RWPE1 (cell line): ENCODE measurements at places on chromosomes 6 and 20.

GRCh38 chr20:24432046-24432442, 37.4 kb upstream of the SYNDIG1 start:
- DNase-seq: no peak

GRCh38 chr6:7899101-7899888, 11.3 kb downstream of the TXNDC5 start:
- DNase-seq: no peak

DNA sequence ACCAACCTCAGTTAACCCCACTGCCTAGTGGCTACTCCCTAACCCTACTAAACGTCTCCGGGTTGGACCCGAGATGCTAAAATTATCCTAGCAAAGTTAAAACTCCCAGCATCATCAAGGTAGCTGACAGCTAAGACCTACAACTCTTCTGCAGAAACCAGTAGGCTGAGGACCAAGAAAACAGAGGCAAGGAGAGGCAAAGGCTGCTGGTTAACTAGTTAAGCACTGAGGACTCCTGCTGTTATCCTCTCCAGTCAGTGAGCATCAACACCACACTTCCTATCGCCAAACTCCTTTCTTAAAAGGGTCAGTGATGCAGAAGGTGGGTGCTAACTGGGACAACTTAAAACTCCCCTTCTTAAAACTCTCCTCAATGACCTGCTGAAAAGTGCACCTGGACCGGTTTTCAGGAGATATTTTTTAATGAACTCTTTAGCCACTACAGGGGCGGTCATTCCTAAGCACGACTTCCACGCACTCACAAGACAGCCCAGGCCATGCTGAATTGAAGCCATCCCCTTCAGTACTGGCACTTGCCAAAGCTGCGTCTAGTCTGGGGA, 1.7 kb downstream of the TRERF1 start:
- DNase-seq: peak; percentile 5

DNA sequence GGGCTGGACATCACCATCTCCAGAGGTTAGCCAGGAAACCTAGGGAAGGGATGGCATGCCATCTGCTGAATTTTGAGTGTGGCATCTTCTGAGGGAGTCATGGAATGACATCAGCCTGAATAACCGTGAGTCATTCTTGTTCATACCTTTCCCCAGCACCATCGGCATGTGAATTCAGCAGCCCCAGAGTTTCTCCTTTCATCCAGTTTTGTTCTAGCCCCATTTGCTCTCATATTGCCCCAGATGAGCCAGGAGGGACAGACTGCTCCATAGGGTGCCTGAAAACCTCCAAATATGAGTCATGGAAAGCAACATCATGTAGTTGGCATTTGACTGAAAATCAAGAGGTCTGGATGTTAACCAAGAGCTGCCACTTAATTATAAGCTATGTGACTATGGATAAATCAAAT, 219.2 kb upstream of the SGK1 start:
- peak; percentile 94 for DNase-seq

- no peak for DNase-seq
Measured at GRCh38 chr6:128363020-128363813, 157.2 kb downstream of the PTPRK start.

- no peak for DNase-seq
Measured at GRCh38 chr20:14757728-14758127, 420.3 kb upstream of the FLRT3 start.

GRCh38 chr6:140462453-140463311, 1088.2 kb upstream of the CITED2 start:
- peak; percentile 83 for DNase-seq

DNA sequence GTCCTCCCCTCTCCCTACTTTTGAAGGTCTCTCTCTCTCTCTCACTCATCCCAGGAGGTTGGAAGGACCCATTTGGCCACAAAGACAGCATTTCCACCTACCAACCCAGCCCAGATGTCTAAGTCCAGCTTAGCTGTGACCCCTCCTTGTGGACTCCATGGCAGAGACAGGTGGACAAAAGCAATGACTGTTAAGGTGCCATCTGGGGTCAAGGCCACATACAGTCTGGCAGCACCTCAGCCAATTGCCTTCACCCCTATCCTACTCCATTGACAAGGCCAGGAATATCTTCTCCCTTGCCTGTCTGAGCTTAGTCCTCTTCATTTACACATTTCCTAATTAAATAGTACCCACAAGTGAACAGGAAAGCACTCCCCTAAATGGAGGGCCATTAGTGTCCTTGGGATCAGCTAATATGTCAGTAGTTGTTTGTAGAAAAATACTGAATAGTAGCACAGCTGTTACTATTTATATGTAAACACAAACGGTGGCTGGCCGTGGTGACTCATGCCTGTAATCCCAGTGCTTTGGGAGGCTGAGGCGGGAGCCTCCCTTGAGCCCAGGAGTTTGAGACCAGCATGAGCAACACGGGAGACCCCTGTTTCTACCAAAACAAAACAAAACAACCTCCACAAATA, 28.8 kb downstream of the GCM1 start:
- DNase-seq: peak; percentile 23

GRCh38 chr6:132789396-132789776, 9.1 kb downstream of the SLC18B1 start:
- no peak for DNase-seq

DNA sequence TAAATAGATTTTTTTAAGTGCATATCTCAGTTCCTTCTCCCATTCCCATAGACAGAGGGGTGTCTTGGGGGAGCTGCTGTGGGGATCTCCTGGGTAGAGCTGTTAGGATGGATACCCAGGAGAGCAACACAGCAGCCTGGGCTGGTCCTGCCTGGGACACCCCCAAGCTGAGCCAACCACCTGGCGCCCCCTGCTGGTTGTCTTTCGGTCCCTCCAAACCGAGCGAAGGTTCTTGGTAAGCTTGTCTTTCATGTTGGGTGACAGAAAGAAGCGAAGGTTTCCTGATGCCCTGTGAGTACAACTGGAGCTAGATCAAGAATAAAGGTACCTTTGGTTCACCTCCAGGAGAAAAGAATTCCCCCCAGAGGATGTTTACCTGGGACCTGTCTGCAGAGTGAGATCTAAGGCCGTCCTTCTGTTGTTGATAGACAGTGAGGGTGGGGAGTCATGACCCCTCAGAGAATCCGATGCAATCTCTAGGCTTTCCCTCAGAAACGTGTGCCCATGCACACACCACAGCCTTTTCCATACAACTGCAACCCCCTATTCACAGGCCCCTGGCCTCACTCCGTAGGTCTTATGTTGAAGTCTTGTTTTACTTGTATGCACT, 50.8 kb downstream of the SNX9 start:
- DNase-seq: peak; percentile 63

- no peak for DNase-seq
Measured at GRCh38 chr20:17012546-17013226, 214.2 kb upstream of the PCSK2 start.

- no peak for DNase-seq
Measured at GRCh38 chr6:158591134-158591809, 31.4 kb downstream of the TMEM181 start.

DNA sequence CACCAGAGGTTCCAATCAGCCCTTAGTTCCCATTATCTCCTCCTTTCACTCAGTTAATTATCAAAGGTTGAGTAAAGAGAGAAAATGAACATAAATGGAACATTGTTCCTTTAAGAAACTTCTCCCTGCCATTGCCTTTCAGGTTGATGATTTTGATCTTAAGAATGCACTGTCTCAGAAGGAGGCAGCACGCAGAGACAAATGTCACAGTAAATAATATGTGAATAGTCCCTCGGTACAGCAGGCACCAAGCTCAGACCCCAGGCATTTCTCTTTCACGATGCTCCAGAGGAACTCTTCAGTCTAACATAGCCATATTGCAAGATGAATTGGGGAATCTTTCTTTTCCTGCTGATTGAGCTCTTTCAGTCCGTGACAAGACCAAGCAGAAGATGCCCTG, 435.3 kb upstream of the SPTLC3 start:
- DNase-seq: no peak

DNA sequence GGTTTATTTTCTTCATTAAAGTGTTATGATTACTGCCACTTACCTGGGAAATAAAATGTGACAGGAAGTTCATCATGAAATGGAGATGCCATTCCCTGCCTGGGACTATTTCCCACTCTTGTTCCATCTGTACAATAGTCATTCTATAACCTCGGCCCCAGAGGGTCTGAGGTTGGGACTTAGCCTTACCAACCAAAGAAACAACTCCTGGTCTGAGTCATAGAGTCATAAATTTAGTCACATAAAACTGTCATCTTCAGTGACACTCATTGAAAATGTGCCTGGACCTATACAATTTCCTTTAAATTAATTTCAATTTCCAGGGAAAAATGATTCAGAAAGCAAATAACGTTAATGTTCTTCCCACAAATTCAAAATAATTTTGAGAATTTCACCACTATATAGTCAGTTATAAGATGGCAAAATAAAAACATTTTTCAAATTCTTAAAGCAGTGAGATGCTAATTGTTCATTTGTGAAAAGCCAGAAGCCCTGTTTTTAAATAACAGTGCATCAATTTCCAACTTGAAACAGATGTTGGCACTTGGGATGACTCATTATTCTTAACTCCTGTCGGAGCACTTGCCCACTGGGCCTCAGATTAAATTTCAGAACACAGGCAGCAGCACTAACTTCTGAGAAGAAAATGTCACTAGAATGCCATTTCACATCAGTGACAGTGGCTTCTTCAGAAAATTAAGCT, 201.2 kb upstream of the SMLR1 start:
- DNase-seq: peak; percentile 25

- DNase-seq: no peak
Measured at GRCh38 chr6:134005800-134006199, 46.6 kb downstream of the SLC2A12 start.

GRCh38 chr6:136073216-136073615, 176.9 kb downstream of the MTFR2 start:
- no peak for DNase-seq

DNA sequence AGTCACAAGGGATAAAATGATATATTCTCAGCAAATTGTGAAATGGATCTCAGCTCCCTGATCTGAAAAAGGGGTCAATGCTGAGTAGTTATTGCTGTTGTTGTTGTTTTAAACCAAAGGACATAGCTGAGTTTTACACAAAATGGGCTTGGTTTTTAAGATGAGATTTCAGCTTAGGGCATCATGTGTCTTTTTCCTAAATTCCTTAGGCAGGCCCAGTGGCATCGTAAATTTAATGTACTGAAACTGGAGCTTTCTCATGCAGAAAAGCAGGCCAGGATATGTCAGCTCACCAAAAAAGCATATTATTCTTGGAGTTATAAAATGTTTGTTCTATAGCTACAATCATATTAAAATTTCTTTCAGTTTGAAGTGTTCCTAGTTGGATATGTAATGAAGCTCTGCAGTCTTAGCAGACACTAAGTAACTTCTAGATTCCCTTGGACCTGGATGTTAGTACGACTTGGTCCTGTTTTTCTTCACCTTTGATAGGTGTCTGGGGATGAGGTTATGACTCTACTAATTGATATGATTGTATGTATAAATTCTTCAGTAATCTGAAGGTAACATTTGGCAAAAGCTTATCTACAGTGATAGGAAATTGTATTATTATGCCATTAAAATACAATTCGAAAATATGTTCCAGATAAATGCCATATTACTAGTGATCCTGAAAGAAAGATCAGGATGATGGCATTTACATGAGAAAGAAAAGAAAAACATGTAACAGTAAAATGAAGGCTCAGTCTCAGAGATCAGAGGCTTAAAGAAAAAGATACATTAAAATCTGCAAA, 663.3 kb downstream of the RFPL4B start:
- no peak for DNase-seq

GRCh38 chr20:21230686-21231085, 72.4 kb upstream of the XRN2 start:
- no peak for DNase-seq

GRCh38 chr6:2659882-2660281, 90.8 kb downstream of the MYLK4 start:
- DNase-seq: peak; percentile 54

- DNase-seq: peak; percentile 90
Measured at GRCh38 chr6:13302751-13303667, 25.3 kb downstream of the TBC1D7 start.

GRCh38 chr20:49028684-49029083, 17.4 kb upstream of the CSE1L start:
- peak; percentile 34 for DNase-seq

- DNase-seq: no peak
Measured at GRCh38 chr20:11076434-11077105, 402.8 kb upstream of the JAG1 start.

GRCh38 chr6:96065213-96065612, 49.4 kb downstream of the FUT9 start:
- DNase-seq: no peak

GRCh38 chr6:152595499-152595898, 41.7 kb downstream of the SYNE1 start:
- no peak for DNase-seq

GRCh38 chr20:58233881-58234528, 5.6 kb upstream of the ANKRD60 start:
- DNase-seq: no peak

DNA sequence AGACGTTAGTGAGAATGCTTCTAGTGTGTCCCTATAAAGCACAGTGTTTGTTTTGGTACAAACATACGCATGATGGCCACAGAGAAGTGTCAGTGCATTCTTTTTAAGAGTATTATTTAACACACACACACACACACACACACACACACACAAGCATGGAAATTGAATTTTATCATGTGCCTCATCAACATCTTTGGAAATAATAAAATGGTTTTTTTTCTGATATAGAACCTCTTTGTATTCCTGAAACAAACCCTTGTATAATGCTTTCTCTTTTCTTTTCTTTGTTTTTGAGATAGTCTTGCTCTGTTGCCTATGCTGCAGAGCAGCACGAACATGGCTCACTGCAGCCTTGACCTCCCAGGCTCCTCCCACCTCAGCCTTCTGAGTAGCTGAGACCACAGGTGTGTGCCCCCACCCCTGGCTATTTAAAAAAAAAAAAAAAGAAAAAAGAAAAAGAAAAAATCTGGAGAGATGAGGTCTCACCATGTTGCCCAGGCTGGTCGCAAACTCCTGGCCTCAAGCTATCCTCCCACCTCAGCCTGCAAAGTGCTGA, 116.2 kb upstream of the SYNDIG1 start:
- no peak for DNase-seq

DNA sequence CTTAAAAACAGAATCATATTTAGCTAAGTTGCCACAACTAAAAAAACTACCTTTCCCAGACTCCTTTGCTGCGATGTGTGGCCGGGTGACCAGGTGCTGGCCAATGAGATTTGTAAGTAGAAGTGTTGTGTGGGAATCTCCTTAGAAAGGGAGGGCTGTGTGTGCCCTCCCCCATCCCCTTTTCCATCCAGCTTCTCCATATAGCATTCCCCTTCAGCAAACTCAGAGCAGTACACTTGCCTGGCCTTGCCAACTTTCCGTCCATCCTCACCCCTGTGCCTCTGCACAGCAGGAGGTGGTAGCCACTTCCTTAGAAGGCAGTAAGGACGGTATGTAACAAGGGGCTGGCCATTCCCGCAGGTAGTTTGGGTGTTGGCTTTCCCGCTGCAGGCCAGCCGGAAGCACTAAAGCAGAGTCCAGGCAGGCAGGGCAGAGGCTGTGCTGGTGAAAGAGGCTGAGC, 22.3 kb upstream of the KCNK16 start:
- DNase-seq: no peak

- DNase-seq: no peak
Measured at GRCh38 chr6:107803957-107804356, 20.2 kb downstream of the SCML4 start.
